H4 (cell line): ENCODE measurements at places on chromosomes 5 and 9.

DNA sequence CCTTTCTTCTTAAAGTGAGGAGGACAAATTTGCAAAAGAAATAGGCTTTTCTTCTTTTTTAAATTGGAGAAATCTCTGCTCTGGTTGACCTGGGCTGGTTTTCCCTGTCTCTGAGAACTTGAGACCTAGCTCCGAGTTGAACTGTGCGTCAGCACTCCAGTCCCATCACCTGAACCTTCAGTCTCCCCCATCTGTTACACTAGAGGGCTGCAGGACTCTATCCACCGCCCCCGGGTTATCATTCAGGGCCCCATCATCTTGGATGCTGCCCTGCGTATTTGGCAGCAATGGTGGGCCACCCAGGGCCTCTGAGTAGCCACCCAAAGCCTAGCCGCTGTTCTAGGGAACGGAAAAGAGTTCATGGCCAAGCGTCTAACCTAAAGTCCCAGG is 2.5 kb downstream of the FOXE1 start:
- no peak for DNase-seq

DNA sequence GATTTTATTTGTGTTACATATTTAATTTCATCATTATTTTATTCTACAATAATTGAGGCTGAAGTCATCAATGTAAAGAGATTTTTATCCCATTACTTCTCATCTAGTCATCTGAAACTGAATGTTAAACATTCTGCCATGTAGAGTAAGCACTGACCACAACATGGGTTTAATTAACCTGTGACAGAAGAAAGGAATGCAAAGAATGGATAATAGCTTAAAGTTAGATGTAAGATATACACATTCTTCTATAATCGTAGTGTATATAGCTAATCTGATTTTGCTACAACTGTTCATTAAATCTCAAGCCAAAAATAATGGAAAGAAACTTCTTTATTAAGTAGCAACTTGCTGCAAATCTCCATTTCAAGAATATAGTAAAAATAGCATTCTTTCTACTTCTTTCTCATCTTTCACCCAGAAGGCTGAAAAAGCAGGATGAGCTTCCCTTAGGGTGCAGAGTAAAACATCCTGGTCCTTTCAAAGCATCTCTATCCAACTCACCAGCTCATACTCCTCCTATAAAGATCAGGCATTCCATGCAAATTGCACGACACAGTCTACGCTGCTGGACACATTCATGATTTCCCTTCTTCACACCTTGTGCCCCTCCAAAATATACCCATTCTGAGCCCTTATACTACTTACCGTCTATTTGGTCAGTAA is 115.2 kb downstream of the EFNA5 start:
- DNase-seq: no peak

DNA sequence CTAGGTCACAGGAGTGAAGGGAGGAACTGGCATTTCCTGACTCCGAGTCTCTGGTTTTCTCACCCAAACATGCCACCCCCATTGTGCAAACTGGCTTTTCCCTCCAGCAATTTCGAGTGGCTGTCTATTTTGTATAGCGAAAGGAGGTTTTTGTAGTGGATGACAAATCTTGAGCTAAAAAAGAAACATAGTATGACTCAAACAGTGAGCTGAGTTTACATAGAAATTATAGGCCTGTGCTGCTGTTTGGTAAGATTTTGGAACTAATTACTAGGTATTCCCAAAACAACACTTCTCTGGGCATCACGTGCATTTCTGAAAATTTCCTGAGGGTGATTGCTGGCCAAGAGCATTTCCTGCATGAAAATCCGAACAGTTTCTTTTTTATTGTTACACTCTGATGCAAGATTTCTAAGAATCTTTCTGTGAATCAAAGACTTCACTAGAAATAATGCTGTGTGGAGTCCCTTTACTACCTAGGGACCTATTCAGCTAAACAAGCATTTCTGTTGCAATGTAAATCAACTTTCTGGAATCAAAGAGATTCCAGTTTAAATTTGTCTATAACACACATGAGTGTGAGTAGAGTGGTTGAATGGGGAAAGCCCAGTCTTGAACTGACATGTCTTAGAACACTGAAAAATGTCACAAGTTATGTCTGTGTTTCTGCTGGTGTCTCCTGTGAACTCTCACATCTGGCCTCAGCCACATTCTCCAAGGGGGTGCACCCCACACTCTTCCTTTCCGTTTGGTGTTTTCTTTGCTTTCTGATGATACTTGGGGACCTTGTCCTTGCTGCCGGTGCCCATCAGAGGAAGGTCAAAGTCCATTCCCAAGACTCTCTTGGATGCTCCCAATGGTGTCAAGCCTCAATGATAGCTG is 33.3 kb upstream of the DAPK1 start:
- DNase-seq: peak; percentile 48

- no peak for DNase-seq
These were observed 21.3 kb downstream of the MAML1 start for GRCh38 chr5:179753971-179754370.

DNA sequence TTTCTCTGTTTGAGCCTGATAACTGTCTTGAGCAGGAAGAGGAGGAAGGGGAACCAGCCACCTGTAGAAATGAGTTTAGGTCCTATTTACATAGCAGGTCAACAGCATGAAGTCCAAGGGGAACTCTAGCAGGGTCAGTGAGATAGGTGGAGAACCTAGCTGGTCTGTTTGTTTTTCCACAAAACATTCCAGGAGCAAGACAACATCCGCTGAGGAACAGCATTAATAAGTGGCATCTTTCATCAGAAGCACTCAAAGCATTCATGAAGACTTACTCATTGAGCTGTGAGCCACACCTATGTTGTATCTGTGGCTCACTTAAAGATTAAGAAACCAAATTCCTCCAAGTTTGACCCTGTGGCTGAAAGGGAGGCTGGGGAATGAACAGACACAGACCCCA is 115.9 kb downstream of the ACTBL2 start:
- no peak for DNase-seq

GRCh38 chr5:1348986-1349245 is 4.0 kb upstream of the CLPTM1L start:
- no peak for DNase-seq

- no peak for DNase-seq
These were observed 139.8 kb downstream of the GAS1 start for GRCh38 chr9:86807367-86807976.

- peak; percentile 85 for DNase-seq
These were observed 57.7 kb downstream of the DCP2 start for GRCh38 chr5:113034182-113034773.

DNA sequence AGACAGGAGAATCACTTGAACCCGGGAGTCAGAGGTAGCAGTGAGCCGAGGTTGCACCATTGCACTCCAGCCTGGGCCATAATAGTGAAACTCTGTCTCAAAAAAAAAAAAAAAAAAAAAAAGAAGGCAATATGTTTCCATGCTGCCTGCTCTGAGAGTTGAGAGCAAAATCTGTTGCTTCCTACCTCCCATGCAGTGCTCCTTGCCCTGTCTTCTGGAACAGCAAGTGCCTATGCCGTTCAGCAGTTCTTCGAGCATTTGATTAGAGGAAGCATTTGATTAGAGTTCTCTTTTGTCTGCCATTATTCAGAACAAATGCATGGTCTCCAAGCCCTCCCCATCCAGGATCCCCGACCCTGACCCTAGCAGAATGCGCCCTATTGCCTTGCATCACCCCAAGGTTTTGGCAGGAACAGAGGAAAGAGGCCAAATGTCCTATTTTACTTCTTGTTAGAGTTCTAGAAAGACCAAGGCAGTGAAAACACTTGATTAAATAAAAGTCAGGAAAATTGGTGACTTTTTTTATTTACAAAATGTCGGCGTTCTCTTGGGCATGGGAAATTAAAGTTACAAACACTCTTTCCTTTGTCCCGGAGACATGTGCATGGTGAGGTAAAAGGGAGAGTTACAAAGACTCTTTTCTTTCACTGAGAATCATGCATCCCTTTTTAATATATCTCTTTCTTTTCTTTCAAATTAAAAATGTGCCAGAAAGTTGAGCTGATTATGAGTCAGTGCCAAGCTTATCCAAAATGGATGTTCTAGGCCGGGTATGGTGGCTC is 27.8 kb upstream of the FSD1L start:
- DNase-seq: no peak

DNA sequence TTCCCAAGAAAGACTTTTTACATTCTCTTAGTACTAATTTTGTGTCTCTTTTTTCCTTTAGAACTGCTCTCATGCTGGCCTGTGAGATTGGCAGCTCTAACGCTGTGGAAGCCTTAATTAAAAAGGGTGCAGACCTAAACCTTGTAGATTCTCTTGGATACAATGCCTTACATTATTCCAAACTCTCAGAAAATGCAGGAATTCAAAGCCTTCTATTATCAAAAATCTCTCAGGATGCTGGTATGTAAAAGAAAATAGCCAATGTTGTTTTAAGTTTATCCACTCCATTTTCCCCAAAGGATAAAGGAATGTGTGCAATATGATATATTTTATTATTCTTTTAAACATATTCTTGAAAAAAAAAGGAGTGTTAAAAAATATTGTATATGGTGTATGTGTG is 27.3 kb upstream of the TTC23L start:
- DNase-seq: no peak

- DNase-seq: no peak
These were observed 567.7 kb upstream of the NUDT12 start for GRCh38 chr5:104130320-104130719.

GRCh38 chr5:170341545-170341944 is 44.0 kb upstream of the LCP2 start:
- no peak for DNase-seq

GRCh38 chr9:109176386-109176785 is 9.3 kb upstream of the FRRS1L start:
- no peak for DNase-seq

DNA sequence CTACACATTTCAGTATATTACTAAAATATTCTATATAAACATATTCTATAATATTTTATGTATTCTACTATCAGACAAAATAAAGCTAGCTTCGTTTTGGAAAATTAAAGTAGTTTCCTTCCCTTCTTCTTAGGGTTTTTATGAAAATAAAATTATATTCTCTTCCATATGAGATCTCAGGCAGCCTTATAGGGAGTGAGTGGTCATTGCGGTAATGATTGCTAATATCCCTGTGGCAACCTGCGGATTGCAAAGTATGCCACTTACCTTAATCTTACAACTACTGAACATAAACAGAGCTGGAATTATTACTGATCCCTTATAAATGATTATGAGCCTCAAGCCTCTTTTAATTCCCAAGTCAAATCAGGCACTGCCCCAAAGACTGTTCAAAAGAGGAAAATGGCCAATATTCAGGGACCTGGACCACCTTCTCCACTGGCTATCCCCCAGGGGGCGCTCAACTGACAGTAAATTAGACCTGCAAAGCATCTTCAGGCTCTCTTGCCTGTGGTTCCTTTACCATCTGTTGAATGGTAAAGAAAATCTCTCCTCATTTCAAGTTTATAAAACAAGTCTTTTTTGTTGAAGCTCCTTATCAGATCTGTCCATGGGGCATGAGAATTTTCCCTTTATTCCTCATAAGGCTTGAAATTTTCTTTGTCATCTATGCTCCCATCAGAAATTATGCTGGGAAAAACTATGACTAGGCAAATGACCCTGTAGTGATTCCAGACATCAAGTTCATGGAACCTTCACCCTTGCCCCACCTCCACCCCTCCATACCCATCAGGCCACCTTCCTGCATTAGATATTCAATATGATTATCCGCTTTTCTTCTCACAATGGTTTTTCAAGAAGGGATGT is 163.9 kb downstream of the CEMIP2 start:
- peak; percentile 60 for DNase-seq

- DNase-seq: peak; percentile 74
These were observed 1.7 kb upstream of the POMT1 start for GRCh38 chr9:131500939-131501541.

- DNase-seq: no peak
These were observed 30.7 kb downstream of the DHX29 start for GRCh38 chr5:55276771-55277170.

DNA sequence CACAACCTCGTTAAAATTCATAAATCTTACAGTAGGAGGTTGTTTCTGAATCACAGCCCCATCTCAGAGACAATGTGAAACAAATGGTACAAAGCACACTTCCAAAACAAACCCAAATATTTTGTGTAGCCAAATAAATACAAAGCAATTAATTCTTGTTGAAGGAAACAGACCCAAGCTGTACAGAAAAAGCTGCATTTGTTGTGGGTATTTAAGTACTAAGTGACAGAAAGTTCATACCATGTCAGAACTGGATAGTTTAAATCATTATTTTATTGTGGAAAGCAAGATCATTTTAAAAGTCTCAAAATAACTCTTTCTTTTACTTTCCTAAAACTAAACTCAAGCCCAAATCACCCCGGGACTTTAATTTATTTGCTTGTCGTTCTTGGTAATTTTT is 570.7 kb downstream of the ELAVL2 start:
- no peak for DNase-seq

- DNase-seq: no peak
These were observed 15.3 kb downstream of the ZNF462 start for GRCh38 chr9:106878081-106878837.

GRCh38 chr5:109335114-109335513 is 74.7 kb downstream of the PJA2 start:
- DNase-seq: no peak

DNA sequence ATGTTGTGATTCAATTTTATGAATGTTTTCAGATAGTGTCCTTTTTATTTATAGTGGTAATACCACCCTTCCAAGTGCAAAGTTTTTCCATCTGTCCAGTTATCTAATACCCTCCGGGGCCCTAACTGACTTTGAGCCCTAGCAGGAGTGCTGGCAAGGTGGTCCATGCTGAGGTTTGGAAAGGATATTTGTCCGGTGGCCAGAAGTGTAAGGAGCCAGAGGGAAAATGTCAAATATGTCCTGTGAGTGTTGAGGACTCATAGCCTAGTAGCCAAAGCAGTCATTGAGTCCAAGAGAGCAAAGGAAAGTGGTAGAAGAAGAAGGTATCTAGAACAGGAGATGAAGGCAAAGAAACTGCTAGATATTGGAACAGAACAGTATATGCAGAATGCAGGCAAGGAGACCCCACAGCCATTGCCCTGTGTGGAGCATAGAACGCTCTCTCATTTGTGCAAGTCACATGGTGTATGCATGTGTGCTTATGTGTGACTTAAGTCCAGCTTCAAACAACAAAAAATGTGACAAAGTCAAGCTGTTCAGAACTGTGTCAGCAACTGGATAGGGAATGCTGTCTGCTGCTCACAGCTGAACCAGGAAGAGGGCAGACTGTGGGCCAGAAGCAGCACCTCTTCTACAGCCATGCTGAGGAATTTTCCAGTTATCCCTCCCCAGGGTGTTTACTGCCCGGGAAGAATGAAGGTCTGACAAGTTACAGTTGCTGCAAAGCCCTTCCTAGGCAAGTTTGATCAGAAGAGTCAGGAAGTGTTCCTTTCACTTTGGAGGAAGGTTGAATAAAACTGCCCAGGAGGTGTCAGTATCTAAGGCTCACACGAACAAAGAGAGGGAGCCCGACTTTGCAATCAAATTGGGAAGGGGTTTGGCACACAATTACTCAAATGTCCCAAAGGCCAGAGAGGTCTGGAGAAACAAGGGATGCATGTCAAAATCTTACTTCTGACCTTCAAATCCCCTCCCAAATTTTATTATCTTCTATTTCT is 463.3 kb upstream of the DMAC1 start:
- DNase-seq: no peak

DNA sequence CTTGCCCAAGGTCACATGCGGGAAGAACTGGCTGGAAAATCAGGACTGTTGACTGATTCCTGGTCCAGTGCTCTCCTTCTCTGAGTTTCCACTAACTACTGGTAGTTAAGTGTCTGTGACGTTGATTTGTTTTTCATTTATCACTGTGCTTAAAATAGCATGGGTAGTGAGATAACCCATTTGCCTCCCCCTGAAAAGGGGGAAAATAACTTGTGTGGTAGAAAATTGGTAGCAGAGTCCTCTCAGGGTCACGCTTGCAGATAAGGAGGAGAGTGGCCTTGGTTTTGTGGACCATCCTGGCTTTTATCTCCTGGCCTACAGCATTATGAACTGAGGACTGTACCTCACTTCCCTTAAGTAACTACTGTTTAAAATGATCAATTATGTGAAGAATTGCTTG is 10.9 kb downstream of the FUBP3 start:
- DNase-seq: no peak

- DNase-seq: no peak
These were observed 234.4 kb downstream of the CDH18 start for GRCh38 chr5:19753579-19753978.
